Activated CD8-positive, alpha-beta memory T cell treated with anti-CD3 and anti-CD28 coated beads, Interleukin-2, amount 10 ng/mL, durations not matched to agents 7 days and 5 days (primary cell): ENCODE measurements at places on chromosomes 12 and 14. TPM values are rescaled to one million over a fixed set of nuclear protein-coding genes. Genes with fewer than 3 reads are reported as not detected.

GRCh38 chr14:72636094-72636493 is 257.8 kb downstream of the DPF3 start:
- DNase-seq = no peak

DNA sequence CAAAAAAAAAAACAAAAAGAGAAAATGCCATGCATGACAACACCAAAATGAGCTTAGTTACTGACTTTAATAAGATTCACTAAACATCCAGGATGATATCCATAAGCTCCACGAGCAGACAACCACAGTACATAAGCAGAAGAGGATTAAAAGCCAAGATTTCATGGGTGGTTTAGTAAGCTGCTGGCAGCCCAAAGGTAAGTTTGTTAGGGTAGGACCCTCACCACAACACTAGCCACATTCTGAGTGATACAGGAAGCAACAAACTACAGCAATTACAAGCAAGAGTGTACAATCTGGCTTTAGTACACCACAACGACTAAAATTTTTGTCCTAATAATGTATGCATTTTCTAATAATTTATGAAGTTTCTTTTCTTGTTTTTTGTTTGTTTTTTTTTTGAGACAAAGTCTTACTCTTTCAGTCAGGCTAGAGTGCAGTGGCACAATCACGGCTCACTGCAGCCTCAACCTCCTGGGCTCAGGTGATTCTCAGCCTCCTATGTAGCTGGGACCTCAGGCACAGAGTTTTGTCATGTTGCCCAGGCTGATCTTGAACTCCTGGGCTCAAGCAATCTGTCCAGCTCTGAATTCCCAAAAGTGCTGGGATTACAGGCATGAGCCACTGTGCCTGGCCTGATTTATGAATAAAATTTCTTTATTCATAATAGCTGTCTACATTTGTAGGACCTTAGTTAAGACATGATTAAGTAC is 221.4 kb downstream of the MED13L start:
- peak; percentile 68 for DNase-seq

GRCh38 chr14:98736701-98737338 is 535.2 kb downstream of the BCL11B start:
- DNase-seq = no peak

DNA sequence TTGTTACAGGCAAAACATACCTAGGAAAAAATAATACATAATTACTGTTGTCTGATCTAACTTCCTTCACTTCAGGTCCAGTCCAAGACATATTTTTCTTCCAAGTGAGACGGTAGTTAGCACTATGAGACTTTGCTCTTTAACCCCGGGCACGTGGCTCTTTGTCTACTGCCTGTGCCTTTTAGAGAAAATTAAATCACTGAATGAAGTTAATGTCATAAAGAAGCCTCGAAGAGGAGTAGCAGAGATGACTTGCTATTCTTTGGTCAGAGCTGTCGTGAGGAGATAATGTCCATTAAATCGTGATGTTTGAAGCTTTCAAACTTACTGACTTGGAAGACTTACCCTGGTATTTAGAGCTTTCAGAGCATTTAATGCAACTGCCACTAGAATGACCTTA is 8.7 kb downstream of the TESPA1 start:
- DNase-seq = no peak

DNA sequence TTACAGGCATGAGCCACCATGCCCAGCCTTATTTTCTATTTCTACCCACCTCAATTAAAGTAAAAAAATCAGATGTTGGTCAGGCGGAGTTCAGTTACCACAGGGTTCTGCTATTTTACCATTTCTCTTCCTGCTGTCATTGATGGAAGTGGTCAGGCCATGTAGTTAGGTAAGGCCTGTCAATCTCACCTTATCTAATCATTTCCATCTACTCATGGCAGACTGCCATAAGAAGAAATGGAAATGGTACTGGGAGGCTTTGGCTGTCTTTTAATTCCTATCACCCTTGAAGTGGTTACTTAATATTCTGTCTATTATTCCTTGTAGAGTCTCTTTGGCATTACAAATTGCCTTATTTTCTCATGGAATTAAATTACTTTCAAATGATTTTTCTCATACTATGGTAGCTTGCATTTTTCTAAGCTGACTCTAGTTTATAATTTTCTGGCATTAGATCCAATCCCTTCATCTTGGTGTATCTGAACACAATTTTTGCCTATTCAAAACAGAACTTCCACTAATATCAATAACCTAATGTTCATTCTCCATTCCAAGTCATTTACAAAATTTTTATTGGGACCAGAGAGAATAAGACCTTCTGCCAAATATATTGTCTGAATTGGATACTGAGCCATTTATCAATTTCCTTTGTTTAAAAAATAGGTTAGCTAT is 198.7 kb downstream of the DACT1 start:
- DNase-seq = no peak

DNA sequence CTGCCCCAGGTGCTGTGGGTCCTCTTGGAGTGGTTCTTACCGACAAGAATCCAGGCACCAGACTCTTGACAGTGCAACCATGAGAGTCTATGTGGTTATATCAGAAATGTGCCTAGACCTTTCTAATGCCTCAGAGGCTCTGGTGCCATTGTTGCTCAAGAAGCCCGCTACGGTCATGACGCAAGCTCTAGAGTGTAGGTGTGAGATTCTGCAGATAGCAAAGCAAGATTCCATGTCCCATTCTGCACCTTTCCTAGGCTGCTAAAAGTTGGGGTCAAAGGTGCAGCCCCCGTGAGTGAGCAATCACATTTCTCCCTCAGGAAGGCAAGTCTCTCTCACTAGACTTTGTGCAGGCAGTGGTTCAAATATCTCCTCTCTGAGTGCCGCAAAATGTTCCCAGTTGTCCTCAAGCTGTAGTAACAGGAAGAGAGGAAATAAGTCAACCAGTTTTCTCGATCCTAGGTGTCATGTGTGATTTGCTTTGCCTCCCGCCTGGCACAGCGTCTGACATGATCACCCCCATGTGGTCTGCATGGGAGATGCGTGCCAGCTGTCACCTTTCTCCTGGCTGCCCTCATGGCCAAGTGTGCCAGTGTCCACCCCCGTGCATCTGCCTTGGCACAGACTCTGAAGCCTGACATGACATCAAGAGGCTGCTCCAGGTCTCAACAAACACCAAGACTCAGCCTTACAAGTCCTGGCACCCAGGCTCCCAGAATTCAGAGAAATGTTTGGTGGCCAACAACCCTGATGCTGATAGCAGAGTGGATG is 122.5 kb upstream of the COCH start:
- DNase-seq = no peak

- DNase-seq = no peak
These were observed 13.1 kb downstream of the CRY1 start for GRCh38 chr12:107080299-107080698.

DNA sequence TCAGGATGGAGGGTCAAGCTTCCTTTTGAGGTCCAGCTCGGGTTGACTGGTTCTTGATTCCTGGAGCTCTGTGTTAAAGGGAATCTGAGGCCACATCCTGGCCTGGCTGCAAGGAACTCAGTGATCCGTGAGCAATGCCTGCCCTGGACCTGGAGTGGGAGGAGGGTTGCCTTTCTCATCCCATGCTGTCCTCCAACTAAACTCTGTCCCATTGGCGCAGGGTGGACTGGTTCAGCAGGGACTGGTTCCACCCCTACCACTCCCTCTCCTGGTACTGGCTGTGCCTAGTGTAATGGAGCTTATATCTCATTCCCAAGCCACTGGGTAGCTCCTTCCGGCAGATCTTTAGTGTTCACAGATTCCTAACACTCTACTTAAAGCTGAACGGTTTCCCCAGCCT is 3.9 kb upstream of the CMKLR1 start:
- DNase-seq = no peak

GRCh38 chr14:93116676-93117200 is 1.0 kb upstream of the ITPK1 start:
- no peak for DNase-seq

GRCh38 chr14:79525416-79525815 is 685.9 kb downstream of the DIO2 start:
- DNase-seq = no peak

GRCh38 chr12:117072106-117072505 is 27.1 kb downstream of the TESC start:
- no peak for DNase-seq

- DNase-seq = no peak
These were observed 36.1 kb downstream of the CFL2 start for GRCh38 chr14:34678306-34678705.

DNA sequence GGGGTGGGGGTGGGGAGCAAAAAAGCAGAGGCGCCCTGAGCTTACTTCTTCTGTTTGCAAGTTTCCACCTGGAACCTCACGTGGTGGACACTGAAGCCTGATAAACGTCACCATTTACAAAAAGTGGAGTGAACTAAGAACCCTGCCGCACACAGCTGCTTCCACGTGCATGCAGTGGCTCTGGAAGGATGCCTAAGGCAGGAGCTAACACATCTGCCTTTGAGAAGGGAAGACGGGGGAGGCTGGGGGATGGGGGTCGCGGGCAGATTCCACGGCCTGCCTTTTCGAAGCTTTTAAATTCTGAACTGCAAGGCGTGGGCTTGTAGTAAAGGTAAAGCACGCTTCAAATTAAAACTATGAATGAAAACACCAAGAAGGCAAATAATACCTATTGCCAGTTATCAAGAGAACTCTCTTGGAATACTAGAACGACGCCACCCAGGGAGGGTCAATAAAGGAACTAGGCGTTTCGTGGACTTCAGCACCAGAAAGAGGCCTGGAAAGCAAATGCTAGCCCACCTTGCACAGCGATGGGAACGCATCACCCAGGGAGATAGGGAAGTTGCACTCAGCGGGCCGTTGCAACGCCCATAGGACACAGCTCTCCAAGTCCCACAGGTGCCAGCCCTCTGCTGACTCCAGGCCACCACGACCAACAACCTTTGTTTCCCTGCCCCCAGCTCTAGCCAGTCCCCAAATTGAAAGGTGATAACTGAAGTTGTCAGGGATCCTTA is 61.8 kb downstream of the TESC start:
- no peak for DNase-seq

- DNase-seq = no peak
These were observed 38.1 kb upstream of the NPAS3 start for GRCh38 chr14:32900547-32900946.

GRCh38 chr12:67940780-67941243 is 48.4 kb upstream of the IFNG-AS1 start:
- DNase-seq = no peak

The RAB15 gene
- total RNA-seq = 2.1 TPM

The SLC35F4 gene
- total RNA-seq = not detected

The FGF23 gene
- total RNA-seq = not detected
